Adrenal gland (tissue), 19 donors: ENCODE measurements at places on chromosomes 5 and 9.
A peak's percentile ranks its signal among the peaks of the same experiment; 100 is the strongest.

GRCh38 chr5:60809891-60810425, 34.1 kb downstream of the ELOVL7 start:
- H3K4me1 ChIP-seq = no peaks in the 10 kb centered on the region
- H3K36me3 ChIP-seq = no peaks in the 10 kb centered on the region
- H3K4me3 ChIP-seq = no peak overlapping the region
- no peaks in the 10 kb centered on the region for H3K27me3 ChIP-seq

- no peak overlapping the region for H3K4me3 ChIP-seq
- no peaks in the 10 kb centered on the region for H3K27me3 ChIP-seq
- no peak for DNase-seq
- H3K27ac ChIP-seq = no peak overlapping the region
Observed at GRCh38 chr5:142197098-142197497, 88.5 kb downstream of the NDFIP1 start.

GRCh38 chr9:93675336-93676150, 99.2 kb downstream of the PHF2 start:
- H3K4me1 ChIP-seq = no peaks in the 10 kb centered on the region
- peaks cover 46% of the 10 kb centered on the region for H3K36me3 ChIP-seq
- H3K27ac ChIP-seq = no peak overlapping the region
- H3K4me3 ChIP-seq = no peak overlapping the region
- peak; percentile 31 for DNase-seq
- H3K27me3 ChIP-seq = no peaks in the 10 kb centered on the region

DNA sequence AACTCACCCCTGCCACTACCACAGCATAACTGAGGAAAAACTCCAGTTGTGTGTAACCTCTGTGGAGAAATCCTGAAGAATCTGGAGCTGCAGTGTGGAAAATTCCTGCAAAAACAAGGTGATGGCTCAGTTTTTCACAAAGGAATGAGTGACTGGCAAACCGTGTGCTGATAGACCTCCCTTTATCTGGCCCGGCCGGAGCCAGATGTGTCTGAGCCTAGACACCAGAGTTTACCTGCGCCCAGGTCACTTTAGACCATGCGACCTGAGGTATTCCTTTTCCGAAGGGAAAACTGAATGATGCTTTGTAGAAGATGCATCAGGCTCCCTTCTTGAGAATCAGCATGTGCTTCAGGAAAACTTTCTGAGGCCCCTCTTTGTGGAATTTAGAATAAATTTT, 16.2 kb downstream of the SLC25A48 start:
- no peak overlapping the region for H3K4me3 ChIP-seq
- no peak overlapping the region for H3K27ac ChIP-seq
- H3K4me1 ChIP-seq = no peaks in the 10 kb centered on the region
- H3K27me3 ChIP-seq = no peaks in the 10 kb centered on the region

- no peak overlapping the region for H3K27ac ChIP-seq
- no peaks in the 10 kb centered on the region for H3K27me3 ChIP-seq
- DNase-seq = peak; percentile 63
- H3K36me3 ChIP-seq = no peaks in the 10 kb centered on the region
- H3K4me3 ChIP-seq = no peak overlapping the region
- H3K4me1 ChIP-seq = no peaks in the 10 kb centered on the region
Observed at GRCh38 chr5:64147849-64148441, 17.7 kb upstream of the RNF180 start.

GRCh38 chr5:14292766-14293658, 149.9 kb downstream of the TRIO start:
- H3K27ac ChIP-seq = no peak overlapping the region
- DNase-seq = no peak
- no peaks in the 10 kb centered on the region for H3K27me3 ChIP-seq
- H3K4me1 ChIP-seq = no peaks in the 10 kb centered on the region
- H3K4me3 ChIP-seq = no peak overlapping the region

DNA sequence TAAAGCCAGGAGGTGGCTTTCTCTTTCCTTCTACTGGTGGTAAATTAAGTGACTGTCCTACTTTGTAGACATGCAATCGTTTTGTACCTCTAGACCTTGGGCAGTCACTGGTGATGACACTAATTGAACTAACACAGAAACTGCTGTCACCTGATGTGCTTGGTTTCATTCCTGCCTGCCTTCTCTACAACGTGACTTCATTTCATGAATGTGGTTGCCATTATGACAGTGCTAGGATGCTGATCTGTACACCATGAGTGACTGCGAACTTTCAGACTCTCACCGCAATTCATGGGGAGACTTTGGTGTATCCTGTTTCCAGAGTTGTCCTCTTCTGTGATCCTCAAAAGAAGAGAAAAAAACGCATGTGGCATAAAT, 47.5 kb downstream of the UBE2QL1 start:
- no peak for DNase-seq
- H3K4me1 ChIP-seq = no peaks in the 10 kb centered on the region
- H3K36me3 ChIP-seq = no peaks in the 10 kb centered on the region
- no peaks in the 10 kb centered on the region for H3K27me3 ChIP-seq

- no peaks in the 10 kb centered on the region for H3K4me1 ChIP-seq
- no peak overlapping the region for H3K27ac ChIP-seq
- peak; percentile 54 for DNase-seq
- no peak overlapping the region for H3K4me3 ChIP-seq
- no peaks in the 10 kb centered on the region for H3K36me3 ChIP-seq
Observed at GRCh38 chr9:100700689-100701318, 122.9 kb downstream of the CAVIN4 start.
